ENCODE measurements at places on chromosomes 16 and 17. TPM values are rescaled to one million over a fixed set of nuclear protein-coding genes. Genes with fewer than 3 reads are reported as not detected.

DNA sequence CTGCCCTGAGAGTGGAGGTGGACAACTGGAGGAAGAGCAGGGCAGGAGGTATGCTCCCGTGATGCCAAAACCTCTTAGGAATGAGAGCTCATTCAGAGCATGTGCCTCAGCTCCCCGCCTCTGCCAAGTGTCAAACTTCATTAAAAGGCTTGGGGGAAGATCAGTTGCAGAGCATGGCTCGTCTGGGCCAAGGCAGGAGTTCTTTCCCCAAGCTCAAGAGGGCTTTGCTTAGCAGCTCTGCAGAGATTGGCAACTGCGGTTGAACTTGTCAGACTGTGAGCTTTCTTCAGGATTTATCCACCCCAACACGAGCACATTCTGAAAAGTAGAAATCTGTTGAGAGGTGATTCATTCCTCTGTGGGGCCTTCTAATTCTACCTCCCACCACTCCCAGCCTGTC, 248.1 kb downstream of the HS3ST3A1 start:
- no peak for DNase-seq

GFAP gene
- 3.4 TPM for polyA plus RNA-seq

- DNase-seq: no peak
Observed at GRCh38 chr17:61150686-61151299, 248.8 kb upstream of the TBX2 start.

DNA sequence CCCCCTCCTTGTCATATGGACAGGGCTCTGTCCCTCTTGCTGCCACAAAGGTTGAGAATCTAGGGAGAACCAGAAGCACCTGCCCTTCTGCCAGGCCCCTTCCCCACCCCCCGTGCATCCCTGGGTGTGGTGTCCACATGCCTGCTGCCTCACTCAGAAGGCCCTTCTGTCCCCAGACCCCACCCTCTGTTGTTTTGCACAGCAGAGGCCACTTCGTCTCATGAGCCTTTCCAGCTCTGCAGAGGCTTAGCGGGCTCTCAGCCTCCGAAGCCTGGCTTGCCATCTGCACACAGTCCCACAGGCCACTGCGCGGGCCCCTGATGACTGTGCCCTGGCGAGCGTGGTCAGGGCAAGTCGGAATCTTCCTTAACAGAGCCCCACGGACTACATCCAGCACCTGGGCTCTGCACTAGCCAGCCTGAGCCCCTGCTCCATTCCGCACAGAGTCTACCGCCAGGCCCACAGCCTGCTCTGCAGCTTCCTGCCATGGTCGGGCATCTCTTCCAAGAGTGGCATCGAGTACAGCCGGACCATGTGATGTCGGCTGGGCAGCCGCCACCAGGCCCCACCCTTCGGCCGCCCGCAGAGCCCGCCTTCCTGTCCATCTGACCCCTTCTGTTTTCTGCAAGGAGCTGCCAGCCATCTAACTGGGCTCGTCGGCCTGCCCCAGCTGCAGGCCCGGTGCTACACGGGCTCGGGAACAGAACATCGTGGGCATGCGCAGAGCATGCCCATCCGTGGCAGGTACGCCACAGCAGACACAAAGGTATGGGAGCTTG, 10.8 kb downstream of the C16orf90 start:
- DNase-seq: no peak

MYL11 gene
- 5.1 TPM for polyA plus RNA-seq

PTX4 gene
- not detected for polyA plus RNA-seq

DNA sequence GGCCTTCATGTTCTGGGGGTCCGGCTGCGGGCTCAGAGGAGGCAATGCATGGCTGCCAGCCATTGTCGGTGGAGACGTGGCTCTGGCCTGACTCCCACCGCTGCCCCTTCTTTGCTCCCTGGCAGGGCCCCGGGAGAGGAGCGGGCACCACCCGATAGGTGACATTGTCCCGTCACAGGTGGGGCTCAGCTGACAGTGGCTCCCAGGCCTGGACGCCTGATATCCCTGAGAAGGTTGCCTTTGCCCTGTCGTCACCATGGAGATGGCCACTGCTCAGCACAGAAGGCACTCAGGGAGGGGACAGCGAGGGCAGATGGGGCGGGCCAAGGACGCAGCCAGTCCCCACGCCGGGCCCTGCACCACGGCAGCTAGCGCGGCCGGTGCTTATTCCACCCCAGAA, 42.6 kb downstream of the SOX8 start:
- no peak for DNase-seq

- DNase-seq: no peak
Observed at GRCh38 chr16:70692873-70693671, 7.2 kb upstream of the MTSS2 start.

DNA sequence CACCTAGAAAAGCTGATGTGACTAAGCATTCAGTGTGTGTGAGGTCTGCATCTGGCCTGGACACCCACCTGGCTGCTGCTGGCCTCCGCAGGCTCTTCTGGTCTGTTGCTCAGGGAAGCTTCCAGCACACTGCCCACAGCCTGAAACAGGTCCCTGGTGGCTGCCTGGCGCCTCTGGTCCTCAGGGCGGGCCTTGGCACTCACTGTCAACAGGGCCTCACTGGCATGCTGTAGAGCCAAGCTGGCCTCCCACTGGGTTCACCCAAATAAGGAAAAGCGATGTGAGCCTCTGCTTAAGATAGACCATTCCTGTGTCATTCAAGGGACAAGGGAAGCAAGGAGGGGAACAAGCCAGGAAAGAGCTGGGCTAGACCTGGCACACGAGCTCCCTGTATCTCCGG, 70.6 kb upstream of the BCO1 start:
- no peak for DNase-seq

MFSD11 gene
- 27.4 TPM for polyA plus RNA-seq

GPR179 gene
- polyA plus RNA-seq: 0.16 TPM

KRT34 gene
- not detected for polyA plus RNA-seq

DNA sequence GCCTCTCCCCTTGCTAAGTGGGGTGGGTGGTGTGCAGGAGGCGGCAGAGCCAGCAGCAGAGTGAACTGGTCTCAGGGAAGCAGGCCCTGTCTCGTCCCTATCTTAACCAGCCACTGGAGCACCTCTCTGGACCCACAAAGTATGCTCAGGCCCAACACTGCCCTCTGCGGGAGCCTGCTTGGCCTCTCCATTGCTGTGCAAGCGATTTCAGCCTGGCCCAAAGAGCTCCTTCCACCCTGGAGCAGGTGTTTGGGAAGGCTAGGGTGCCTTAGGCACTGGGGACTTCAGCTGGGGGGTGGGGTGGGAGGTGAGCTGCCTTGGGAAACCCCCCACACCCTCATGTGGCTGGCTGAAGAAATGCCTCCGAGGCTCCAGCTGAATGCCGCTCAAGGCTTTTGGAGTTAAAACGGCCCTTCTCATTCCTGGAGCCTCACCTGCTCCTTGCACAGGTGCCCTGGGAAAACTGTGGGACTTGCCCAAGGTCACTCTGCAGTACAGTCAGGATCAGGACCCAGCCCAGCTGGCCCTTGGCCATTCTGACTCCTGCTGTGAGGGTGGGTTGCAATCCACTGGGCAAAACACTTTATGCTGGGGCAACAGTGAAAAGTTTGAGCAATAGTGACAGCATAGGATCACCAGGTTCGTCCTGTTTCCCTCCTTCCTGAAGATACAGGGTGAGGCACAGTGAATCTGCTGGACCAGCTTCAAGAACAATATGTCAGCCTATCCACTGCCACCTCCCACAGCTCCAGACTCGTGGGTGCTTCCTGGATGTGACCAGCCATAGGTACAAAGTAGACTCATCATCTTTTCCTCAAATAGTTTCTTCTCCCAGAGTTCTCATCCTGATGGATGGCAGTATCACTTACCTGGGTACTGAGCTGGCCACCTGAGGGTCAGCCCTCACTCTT, 5.9 kb upstream of the UBE2O start:
- DNase-seq: no peak

DNA sequence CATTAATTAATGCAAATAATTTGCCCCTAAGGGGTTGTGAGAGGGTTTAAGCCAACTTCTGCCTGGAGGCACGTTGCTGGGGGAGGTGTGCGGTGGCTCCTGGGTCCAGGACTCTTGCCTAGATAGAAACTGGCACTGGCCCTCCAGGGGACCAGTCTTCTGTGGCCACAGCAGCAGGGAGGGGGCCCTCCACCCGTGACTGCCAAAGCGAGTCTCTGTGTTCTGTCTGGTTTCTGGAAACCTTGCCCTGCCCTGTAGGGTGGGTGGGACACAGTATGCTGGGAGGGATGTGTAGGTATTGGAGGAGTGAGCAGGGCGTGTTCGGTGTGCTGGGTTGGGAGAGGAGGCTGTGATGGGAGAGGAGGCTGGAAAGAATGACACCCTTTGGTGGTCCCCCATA, 78.8 kb downstream of the TBC1D16 start:
- DNase-seq: no peak

GRCh38 chr16:86991679-86992078, 325.5 kb downstream of the C16orf95 start:
- no peak for DNase-seq

SEZ6 gene
- 0.49 TPM for polyA plus RNA-seq

GRCh38 chr16:12188935-12189249, 212.4 kb downstream of the SNX29 start:
- DNase-seq: no peak

TNP2 gene
- polyA plus RNA-seq: not detected

GAST gene
- polyA plus RNA-seq: not detected

DNA sequence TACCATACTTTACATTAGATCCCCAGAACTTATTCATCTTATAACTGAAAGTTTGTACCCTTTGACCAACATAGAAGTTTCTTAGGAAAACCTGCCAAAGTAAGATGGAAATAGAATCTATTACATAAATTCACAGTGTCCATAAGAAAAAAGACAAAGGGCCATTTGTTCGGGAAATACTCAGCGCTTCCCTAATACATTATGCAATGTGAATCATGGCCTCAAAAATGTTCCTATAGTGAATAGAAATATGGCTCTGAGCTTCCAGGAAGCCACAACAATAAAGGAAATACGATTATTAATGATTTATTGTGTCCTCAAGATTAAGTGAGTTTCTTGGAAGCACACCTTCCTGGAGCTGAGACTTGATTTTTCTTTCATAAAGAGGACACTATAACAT, 51.5 kb downstream of the GPRC5B start:
- no peak for DNase-seq

TMIGD1 gene
- polyA plus RNA-seq: 0.81 TPM

DNA sequence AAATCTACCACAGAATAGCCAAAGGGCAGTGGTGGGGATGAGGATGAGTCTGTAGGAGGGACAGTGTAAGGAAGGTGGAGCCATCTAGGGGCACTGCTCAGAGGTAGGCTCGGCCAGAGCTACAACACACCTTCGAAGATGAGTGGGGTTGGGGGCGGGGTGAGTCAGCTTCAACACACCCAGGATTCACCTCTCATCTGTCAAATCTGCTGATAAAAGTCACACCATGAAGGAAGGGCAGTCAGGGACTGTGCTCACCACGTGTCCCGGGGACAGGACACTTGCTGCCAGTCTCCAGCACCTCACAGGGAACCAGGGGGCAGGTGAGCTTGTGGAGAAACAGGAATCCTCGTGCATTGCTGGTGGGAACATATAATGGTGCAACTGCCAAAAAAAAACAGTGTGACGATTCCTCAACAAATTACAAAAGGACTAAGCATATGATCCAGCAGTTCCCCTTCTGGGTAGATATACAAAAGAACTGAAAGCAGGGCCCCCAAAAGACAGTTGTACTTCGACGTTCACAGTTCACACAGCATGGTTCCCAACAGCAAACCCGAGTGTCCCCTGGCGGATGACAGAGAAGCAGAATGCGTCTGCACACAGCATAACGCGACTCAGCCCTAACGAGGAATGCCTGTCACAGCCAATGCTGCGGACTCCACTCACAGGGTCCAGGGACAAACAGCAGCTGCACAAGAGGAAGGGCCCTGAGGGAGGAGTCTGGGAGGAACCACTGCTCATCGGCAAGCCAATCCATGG, 133.1 kb downstream of the ANKRD11 start:
- DNase-seq: peak; percentile 54

- DNase-seq: no peak
Observed at GRCh38 chr16:67674851-67675578, 8.4 kb downstream of the C16orf86 start.

DNA sequence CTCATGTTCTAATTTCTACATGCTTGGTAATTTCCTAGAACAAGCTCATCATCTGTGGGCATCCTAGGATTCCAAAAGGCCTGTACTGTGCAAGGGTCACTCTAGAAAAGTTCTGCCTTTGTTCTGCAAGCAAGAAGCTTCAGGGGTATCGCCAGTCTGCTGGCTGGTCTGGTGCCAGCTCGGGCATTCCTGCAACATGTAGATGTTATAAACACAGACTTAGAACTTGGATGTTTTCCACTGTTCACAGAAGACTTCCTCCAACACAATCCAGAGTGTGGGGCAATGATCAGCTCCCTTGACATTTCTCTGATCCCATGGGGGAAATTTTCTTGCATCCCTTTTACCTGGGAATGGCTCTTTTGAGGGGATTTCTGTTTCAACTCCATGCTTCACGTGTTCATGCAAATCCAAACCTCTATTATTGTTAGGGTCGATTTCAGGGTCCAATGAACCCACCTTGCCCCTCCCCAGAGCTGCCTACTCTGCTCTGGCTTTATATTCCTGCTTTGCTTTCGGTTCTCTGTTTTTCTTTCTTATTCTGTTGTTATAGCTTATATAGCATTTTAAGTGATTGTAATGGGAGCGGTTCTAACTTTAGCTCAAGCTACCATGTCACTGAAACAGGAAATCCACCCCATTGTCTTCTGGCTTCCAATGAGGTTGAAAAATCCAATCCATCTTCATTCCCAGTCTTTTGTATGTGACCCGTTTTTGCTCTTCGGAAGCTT, 25.3 kb downstream of the UBE2O start:
- DNase-seq: no peak

DNA sequence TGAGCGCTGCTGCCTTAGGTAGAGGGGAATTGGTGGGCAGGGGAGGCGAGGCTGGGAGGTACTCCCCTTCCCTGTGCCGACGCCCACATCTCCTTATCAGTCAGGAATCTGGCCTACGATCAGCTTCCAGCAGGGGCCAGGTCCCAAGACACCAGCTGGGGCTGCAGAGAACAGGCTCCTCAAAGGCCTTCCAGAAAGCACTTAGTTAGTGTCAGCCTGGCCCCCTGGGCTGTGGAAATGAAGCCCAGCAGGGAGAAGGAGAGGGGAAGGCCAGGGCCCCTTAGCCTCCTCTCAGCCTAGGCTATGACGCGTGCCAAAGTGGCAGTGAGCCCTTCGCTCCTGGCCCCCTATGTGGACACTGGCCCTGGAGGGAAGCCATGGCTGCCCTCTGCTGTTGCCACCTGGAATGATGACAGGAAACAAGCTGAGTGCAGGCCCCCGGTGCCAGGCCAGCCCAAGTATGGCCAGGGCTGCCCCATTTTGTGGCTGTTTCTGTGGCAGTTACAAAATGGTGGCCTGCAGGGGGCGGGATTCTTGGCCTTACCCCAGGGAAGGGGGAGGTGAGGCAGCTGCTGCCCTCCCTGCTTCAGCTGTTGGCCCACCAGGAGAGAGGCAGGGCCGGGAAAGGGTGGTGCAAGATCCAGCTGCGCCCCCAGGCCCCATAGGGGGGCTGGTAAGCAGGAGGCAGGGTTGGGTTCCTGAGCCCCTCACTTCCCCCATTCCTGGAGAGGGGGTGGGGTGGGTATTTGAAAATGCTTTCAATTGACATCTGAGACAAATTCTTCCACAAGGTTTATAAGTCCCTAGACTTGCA, 11.3 kb downstream of the TBX4 start:
- no peak for DNase-seq

GRCh38 chr17:61397086-61397842, 2.4 kb upstream of the TBX2 start:
- DNase-seq: no peak

PHKG2 gene
- 40.7 TPM for polyA plus RNA-seq

CIAPIN1 gene
- 100 TPM for polyA plus RNA-seq
